ENCODE measurements at places on chromosomes 5 and 9.

GRCh38 chr9:85505612-85506011, 236.1 kb downstream of the AGTPBP1 start:
- no peak for DNase-seq

DNA sequence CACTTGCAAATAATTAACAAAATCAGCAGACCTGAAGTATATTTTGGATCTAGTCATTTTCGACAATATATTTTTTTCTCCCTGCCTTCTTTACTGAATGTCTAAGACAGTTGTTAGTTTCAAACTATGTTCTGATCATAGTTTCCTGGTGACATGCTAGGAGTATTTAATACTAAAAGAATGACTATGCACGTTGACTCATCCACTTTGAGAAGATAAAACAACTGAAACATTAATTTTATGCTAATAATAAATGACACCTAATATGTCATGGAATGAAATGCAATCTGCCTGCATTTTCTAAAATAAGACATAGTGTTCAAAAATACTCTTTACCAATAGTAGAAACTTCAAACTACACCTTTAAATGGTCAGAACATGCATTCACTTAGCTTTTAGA, 2123.7 kb upstream of the C9orf72 start:
- DNase-seq = no peak

DNA sequence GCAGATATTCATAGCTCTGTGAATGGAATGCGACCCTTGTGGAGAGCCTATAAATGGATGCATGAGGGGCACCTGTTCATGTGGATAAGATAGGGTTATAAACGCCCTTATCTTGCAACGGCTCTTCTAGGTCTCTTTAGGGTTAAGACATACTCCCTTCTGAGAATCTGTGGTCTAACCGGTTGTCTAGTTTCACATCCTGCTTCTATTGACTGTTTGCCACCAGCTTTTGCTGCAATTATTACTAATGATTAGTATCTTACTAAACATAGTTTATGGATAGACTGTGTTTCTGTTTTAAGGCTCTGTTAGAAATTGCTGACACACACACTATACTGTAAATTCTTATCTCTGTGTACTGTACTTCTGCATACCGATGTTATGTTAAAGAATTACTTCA, 198.9 kb upstream of the CYLC2 start:
- DNase-seq = no peak

DNA sequence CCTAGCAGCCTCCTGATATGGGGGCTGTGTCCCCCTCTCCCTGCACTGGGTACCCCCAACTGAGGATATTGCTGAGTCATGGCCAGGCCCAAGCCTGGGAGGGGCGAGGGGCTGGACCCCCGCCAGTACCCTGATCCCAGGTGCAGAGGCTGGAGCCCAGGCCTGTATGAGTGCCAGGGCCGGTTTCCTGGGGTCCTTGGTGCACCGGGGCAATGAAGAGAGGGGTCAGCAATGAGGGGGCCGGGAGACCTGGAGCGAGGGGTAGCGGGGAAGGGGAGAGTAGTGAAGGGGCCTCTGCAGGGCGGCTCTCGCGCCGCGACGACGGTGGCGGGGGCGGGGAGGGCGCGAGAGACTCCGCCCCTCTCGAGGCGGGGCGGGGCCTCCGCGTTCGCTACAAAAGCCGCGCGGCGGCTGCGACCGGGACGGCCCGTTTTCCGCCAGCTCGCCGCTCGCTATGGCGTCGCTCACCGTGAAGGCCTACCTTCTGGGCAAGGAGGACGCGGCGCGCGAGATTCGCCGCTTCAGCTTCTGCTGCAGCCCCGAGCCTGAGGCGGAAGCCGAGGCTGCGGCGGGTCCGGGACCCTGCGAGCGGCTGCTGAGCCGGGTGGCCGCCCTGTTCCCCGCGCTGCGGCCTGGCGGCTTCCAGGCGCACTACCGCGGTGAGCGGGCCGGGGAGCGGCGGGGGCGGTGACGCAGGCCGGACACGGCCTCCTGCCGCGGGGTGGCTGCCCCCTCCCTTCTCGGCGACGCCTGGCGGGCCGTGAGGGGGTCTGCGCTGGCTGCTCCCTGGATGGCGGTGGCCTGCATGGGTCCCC, at the start of gene SQSTM1:
TSS of gene SQSTM1 (plus strand) at position 423 of the 815 bp plus-strand sequence. CDS start at position 455, 32 bp downstream.
- peak; percentile 88 for DNase-seq

DNA sequence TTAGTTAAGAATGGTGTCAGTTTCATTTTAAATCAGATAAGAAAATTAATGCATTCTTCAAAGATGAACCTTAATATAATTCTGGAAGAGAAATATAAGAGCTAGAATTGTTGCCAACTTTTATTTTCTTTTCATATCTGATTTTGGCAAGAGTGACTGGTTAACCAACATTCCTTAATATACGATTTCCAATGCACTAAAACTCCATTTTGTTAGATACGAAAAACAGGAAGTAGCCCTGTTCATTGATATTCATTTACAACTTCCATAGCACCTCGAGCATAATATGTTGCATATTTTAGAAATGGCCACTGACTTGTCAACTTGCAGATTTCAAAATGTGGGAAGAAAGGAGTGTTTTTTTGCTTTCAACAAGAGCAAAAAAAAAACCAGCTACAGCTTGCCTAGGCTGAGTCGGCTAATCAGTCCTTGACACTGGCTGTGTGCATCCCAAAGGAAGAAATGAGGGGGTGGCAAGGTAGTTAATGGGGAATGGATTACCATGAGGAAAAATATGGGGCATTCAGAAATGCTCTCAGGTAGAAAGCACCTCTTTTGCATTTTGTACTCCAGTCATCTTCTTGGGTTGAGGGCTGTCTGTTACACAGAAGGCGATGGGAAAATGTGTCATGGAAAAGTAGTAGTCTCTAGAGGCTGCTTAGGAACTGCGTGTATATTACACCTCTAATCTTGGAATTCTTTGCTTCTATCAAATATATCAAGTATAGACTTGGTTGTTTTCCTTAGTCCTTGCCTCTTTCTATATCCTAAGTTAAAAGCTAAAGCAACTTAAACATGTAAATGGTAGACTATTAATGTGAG, 3.9 kb downstream of the MAP3K1 start:
- no peak for DNase-seq

DNA sequence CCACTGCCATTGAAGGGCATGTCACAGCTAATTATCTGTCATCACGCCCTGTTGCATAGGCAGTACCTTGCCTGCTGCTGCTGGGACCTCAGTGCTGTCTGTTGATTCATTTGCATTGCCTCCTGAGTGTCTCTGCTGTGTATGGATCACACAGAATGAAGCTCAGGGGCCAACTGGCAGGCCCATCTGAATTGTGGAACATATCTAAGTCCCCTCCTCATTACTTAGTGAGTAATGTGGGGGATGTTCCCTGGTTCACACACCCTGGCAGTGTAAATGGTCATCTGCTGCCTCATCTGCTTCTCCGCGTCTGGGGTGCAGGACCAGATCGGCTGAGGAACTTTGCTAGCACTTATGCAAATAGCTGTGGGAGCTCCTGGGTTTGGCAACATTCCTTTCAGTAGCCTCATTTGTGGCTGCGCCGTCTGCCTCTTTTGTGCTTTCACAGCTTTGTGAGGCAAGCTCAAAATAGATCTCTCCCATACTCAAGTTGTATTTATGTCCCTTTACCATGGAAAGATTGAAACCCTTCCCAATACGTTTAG, 25.4 kb downstream of the TYRP1 start:
- peak; percentile 59 for DNase-seq

DNA sequence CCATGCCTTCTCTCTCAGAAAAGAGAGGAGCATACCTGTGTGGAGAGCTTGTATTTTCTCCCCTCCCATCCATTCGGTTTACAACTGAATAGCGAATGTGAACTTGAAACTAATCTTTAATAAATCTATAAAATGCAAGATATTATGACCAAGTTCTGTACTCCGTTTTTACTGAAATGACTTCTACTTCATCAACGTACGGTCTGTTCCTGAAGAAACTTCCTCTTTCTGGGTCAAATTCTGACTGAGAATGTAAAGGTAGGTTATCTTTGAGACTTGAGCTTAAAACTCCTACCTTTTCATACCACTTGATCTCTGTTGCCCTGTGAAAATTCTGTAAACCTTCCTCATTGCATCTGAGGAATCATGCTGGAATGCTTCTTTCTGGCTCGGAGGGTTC, 4.2 kb upstream of the CTNNAL1 start:
- DNase-seq = no peak

GRCh38 chr5:165673499-165673898, 2168.1 kb downstream of the MAT2B start:
- peak; percentile 44 for DNase-seq

DNA sequence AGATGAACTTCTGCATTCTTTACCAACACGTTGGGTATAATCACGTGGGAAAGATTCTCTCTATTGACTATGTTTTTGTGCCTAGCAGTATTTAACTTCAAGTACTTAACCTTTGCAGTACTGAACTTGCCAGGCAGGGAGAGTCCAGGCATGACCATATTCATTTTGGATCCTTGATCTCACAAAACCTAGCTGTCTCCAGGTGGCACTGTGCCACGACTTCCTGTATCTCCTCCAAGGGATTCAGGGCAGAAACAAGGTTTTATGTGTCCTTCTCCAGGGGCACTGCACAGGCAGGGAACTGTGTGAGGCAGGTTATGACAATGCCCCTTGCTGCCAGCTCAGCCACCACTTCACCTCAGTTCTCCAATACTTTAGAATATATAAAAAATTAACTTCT, 11.7 kb upstream of the IFNA5 start:
- DNase-seq = no peak

GRCh38 chr9:125271081-125271480, 9.5 kb downstream of the GAPVD1 start:
- DNase-seq = no peak

DNA sequence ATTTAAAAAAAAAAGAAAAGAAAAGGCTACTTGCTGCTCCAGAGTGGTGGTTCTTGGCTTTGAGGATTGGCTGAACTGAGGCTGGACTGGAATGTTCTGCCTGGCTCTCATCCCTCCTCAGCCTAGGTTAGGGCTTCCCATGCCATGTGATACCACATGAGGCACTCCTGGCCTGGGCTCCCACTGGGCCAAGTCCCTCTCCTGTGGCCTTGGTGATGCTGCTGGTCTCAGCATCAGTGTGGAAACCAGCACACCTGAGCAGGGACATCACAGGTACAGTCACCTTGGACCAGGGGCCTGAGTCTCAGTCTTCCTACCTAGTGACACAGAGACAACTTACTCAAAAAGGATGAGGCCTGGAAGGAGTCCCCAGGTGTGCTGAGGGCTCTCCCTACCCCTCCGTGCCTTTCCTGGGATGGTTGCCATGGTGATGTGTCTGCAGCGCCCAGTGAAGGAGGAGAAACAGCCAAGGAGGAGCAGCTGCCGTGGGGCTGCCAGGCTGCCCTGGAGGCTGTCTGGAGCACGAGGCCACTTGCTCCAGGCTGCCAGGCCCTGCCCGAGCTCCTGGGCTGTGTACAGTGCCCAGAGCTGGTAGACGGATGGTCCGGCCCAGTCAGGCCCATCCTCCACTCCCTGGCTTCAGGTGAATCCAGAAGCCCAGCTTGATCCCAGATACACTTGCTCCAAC, 71.0 kb downstream of the WNK2 start:
- peak; percentile 8 for DNase-seq

- DNase-seq = peak; percentile 13
Observed at GRCh38 chr9:114093761-114094505, 5.2 kb downstream of the KIF12 start.

DNA sequence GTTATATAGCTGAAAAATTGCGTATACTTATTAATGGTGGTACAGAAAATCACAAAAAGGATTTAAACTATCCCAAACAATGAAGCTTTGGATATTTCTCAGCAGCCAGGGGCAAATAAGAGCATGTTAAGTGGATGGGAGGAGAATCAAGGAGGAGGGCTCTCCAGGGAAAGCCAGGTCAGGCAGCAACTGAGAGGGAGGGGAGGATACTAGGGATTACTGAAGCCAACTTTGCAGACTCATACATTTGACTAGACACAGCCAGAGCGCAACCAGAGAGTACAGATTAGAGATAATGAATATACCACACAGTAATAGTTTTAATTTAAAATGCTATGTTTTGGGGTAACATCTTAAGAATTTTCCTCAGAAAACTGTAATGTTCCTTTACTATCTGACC, 360.2 kb downstream of the HCN1 start:
- DNase-seq = no peak

- DNase-seq = no peak
Observed at GRCh38 chr5:5303242-5303641, 119.2 kb upstream of the ICE1 start.

- no peak for DNase-seq
Observed at GRCh38 chr5:103502662-103503061, 59.9 kb downstream of the NUDT12 start.

GRCh38 chr9:82532504-82533180, 530.3 kb downstream of the RASEF start:
- no peak for DNase-seq

GRCh38 chr5:3380689-3381088, 214.9 kb upstream of the IRX1 start:
- no peak for DNase-seq

DNA sequence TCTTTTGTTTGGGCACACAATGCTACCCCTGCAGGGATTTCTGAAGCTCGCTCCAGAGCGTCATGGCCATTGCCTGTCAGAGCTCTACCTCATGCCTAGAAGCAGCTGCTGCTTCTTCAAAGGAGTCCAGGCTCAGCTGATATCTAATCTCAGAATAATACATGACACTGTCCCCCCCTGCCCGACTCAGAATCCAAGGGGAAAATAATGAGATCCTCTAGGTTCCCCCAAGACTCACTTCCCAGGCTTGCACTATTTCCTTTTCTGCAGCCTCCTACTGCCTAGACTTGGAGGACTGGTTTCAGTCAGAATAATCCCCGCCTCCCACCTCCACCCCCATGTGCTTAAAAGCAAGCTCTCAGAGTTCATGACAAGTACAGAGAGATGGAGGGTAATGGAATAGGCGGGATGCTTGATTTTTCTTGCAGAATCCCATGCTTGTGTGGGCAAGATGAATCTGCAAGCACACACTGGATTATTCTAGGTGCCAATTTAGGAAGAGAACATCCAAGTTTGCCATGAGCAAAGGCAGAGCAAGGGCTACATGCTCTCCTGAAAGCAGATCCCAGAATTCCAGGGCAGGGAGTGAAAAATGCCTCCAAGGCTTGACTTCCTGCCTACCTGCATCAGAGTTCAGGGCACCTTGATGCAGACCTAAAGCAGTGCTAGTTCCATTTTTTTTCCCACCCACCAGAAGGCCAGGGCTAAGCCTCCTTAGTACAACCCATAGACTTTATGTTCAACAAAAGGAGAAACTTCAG, 97.4 kb upstream of the IFNK start:
- no peak for DNase-seq

GRCh38 chr5:34684980-34685352, 28.8 kb downstream of the RAI14 start:
- DNase-seq = no peak

- DNase-seq = peak; percentile 89
Observed at GRCh38 chr9:93119953-93120845, 13.9 kb downstream of the NINJ1 start.
